ENCODE measurements at places on chromosomes 1 and 21. TPM values are rescaled to one million over a fixed set of nuclear protein-coding genes. Genes with fewer than 3 reads are reported as not detected.
A peak's percentile ranks its signal among the peaks of the same experiment; 100 is the strongest.

- H3K36me3 ChIP-seq = no peaks in the 10 kb centered on the region
- no peak overlapping the region for H3K4me3 ChIP-seq
- no peak for DNase-seq
- H3K27me3 ChIP-seq = no peaks in the 10 kb centered on the region
- no peak overlapping the region for H3K27ac ChIP-seq
Observed at GRCh38 chr21:42291751-42292562, 23.3 kb downstream of the TFF3 start.

DNA sequence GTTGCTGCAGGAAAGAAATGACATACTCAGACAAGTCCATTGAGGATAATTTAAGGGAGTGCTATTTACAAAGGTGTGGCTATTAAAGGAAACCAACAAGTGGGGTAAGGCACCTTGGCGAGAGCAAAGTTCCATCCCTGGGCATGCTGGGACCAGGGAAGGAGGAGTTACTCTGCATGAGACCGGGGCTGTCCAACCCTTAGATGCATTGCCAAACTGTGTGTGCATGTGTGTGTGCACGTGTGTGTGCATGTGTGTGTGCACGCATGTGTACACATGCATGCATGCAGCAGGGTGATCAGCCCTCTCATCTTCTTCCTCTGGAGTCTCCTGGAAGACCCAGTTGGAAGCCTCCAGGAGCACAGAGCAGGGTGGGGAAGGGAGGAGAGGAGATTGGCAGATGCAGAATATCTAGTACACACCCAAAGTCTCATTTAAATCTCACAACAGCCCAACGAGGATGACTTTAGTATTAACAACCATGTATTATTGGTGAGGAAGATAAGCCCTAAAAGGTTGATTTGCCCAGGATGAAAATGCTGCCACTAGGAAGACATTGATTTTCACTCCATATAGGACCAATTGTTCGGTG is 72.2 kb upstream of the CD34 start:
- H3K27me3 ChIP-seq = peaks cover 23% of the 10 kb centered on the region
- no peak overlapping the region for H3K4me3 ChIP-seq
- no peaks in the 10 kb centered on the region for H3K4me1 ChIP-seq
- H3K27ac ChIP-seq = no peak overlapping the region
- H3K36me3 ChIP-seq = no peaks in the 10 kb centered on the region

OPRD1 gene
- not detected for polyA plus RNA-seq

DNA sequence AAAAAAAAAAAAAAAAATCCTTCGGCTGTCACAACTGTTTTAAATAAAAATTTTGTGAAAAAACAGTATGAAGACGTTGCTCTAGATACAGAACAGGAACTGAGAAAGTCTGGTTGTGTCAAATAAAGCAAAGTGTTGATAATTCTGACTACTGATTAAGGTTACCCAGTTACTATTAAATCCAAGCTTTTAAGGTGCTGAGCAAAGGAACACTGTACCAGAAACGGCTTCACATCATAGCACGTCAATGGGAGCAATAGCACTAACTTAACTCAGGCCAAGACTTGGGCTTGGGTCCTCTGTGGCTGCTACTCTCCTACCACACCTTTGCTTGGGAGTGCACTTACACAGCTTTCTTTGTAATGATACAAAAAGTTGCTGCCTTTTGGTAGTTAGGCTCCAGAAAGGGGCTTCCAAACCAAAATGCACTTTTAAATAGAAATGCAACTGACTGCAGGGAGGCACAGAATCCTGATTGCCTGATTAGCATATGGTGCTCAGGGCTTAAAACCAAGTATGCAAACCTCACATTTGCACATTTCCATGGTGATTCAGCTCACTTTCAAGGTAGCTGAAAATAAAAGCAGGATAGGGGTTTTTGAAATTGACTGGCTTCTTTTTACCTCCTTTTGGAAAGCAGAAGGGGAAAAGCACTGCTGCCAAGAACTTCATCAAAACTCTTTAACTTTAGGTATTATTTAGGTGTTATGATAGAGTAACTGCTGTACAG is 6.3 kb downstream of the MCL1 start:
- no peaks in the 10 kb centered on the region for H3K27me3 ChIP-seq
- peaks cover 47% of the 10 kb centered on the region for H3K4me1 ChIP-seq
- no peak overlapping the region for H3K4me3 ChIP-seq
- peaks cover 17% of the 10 kb centered on the region for H3K36me3 ChIP-seq
- no peak for DNase-seq

ATP1B1 gene
- polyA plus RNA-seq = 11.5 TPM

DNA sequence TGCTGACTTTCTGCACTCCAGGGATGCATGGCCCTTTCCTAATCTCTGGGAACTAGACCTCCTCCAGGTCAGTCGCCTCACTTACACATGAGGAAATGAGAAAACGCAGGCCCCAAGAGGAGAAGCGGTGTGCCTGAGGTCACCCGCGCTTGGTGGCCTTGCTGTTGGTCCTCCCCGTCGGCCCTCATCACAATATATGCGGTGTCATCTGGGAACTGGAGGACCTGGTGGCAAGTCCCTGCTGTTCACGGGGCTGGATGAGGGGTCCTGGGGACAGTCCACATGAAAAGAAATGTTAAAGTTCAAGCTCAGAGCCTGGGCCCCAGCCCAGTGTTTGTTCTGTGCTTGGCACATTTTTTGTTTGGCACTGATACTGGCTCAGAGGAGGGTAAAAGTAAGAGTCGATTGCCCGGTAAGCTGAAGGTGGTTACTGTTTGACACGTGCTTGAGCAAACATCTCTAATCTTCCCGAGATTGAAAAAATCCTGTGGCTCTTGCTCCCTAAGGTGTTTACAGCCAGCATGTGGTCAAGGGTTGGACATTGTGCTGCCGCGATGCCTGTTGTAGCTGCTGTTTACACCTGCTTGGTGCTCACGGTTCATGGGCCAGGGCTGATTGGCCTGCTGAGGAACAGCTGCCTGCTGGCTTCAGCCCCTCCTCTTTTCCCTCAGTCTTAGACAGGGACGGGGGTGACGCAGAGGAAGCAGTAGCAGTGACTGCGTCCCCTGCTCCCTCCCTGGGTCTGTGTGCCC is 5.2 kb downstream of the COQ8A start:
- H3K36me3 ChIP-seq = no peaks in the 10 kb centered on the region
- no peak overlapping the region for H3K27ac ChIP-seq
- H3K4me1 ChIP-seq = peaks cover 3% of the 10 kb centered on the region
- H3K4me3 ChIP-seq = no peak overlapping the region

DNA sequence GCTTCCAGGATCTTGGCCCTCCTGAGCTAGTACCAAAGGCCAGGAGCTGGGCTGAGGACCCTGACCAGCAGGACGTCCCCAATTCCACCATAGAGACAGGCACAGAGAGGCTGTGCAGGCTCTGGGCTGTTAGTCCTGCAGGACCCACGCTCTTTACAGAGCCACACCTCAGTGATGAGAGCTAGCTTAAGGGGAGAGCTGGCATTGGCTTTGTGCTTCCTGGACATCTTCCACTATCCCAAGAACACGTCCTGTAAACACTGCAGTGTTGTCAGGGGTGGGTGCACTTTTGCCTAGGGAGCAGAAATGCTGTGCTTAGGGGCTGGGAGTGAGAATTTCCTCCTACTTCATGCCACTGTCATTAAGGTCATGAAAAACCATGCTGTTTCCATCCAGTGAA is 91.7 kb upstream of the EDN2 start:
- no peak overlapping the region for H3K27ac ChIP-seq
- DNase-seq = no peak
- no peaks in the 10 kb centered on the region for H3K36me3 ChIP-seq
- H3K4me1 ChIP-seq = no peaks in the 10 kb centered on the region
- H3K27me3 ChIP-seq = no peaks in the 10 kb centered on the region
- H3K4me3 ChIP-seq = no peak overlapping the region

DNA sequence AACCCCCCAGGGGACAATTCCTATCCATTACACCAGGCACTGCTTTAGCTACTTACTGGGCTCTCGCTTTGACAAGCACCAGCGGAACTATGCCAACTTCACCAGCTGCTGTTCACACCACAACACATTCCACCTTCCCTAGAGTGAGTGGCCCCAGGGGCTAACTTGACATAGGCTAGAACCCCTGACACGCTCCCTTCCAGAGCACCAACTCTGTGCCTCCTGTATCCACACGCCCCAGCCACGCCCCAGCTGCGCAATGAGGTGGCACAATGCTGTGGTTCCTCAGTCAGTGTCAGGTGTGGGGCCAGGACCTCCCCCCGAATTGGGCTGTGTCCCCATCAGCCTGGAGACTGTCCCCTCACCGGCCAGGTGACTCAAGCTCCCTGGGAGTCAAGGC is 11.7 kb upstream of the FGR start:
- no peak for DNase-seq
- no peaks in the 10 kb centered on the region for H3K27me3 ChIP-seq
- no peak overlapping the region for H3K4me3 ChIP-seq
- H3K36me3 ChIP-seq = no peaks in the 10 kb centered on the region

GRCh38 chr1:42035205-42035829 is 116.6 kb upstream of the HIVEP3 start:
- peaks cover 13% of the 10 kb centered on the region for H3K4me1 ChIP-seq
- peak overlapping the region; percentile 49 for H3K27ac ChIP-seq
- DNase-seq = peak; percentile 62
- no peaks in the 10 kb centered on the region for H3K36me3 ChIP-seq

- DNase-seq = no peak
- no peaks in the 10 kb centered on the region for H3K36me3 ChIP-seq
- H3K4me1 ChIP-seq = no peaks in the 10 kb centered on the region
- H3K4me3 ChIP-seq = no peak overlapping the region
Observed at GRCh38 chr1:220420726-220421125, 107.2 kb upstream of the MARK1 start.

GRCh38 chr1:29865051-29865450 is 628.7 kb downstream of the PTPRU start:
- H3K4me1 ChIP-seq = no peaks in the 10 kb centered on the region
- no peak for DNase-seq
- no peaks in the 10 kb centered on the region for H3K36me3 ChIP-seq
- H3K27me3 ChIP-seq = no peaks in the 10 kb centered on the region
- H3K4me3 ChIP-seq = no peak overlapping the region

DNA sequence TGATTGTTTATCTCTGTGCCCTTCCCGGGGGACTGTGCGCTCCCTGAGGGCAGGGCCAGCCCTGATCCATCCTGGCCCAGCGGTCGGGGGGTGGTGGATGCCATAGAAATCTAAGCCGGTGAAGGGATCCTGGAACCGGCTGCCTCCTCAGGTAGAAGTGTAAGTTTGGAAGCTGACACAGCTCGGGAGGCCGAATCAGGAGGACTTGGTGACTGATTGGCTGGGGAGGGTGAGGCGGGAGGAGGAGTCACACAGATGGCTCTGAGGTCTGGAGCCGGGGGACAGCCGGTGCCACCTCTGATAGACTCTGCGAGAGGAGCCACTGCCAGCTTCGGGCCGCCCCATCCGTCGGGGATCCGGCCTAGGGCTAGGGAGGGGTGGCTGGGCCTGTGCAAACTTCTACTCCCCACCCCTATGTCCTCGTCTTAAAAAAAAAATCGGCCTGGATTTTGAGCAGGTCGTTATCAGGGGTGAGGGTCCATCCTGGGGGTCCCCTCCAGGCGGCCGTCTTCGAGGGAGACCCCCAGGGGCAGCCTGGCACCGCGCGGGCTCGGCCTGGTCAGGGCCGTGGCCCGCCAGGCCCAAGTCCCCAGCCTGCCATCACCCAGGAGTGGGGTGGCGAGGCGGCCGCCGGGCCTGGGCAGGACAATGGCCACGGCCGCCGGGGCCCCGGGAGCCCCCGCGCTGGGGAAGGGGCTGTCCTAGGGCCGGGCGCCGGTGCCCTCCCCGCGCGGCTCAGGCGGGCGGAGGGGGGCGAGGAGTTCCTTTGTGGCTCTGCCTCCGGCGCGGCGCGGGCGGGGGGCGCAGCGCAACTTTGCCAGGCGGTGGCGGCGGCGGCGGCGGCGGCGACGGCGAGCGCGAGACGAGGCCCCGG is 708 bp upstream of the ZNF362 start:
- peak overlapping the region; percentile 13 for H3K27ac ChIP-seq
- DNase-seq = peak; percentile 28
- H3K4me1 ChIP-seq = peaks cover 12% of the 10 kb centered on the region
- no peaks in the 10 kb centered on the region for H3K36me3 ChIP-seq
- H3K4me3 ChIP-seq = no peak overlapping the region
- peaks cover 2% of the 10 kb centered on the region for H3K27me3 ChIP-seq

CR2 gene
- not detected for polyA plus RNA-seq

TUT4 gene
- 29.1 TPM for polyA plus RNA-seq

GRCh38 chr1:38444770-38445442 is 398.3 kb upstream of the POU3F1 start:
- no peaks in the 10 kb centered on the region for H3K27me3 ChIP-seq
- H3K27ac ChIP-seq = no peak overlapping the region
- H3K36me3 ChIP-seq = no peaks in the 10 kb centered on the region
- no peaks in the 10 kb centered on the region for H3K4me1 ChIP-seq
